ENCODE measurements at places on chromosomes 3 and 15. TPM values are rescaled to one million over a fixed set of nuclear protein-coding genes. Genes with fewer than 3 reads are reported as not detected.

DNA sequence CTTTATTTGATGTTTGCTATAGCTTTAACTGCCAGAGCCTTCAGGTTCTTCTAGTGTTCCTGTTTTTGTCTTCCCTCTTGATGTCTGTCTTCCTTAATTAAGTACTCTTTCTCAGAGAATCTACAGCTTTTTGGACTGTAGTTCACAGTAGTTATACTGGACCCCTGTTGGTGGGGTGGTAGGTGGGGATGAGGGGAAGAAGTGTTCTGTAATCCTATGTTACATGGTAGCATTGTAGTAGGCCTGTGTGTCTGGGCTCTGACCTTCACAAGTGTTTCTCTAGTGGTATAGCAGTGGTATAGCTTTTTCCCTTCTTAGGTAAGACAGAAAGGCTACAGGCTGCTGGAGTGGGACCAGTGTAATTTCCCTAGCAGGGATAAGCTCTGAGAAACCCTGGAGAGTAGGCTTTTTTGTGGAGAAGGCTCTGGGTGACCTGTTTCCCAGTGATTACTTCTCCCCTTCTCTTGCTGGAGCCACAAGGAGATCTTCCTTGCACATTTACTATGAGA is 59.6 kb downstream of the CHRNA7 start:
- H3K27me3 ChIP-seq, result no peaks in the 10 kb centered on the region
- DNase-seq, result no peak
- H3K4me1 ChIP-seq, result no peaks in the 10 kb centered on the region
- no peak overlapping the region for H3K4me3 ChIP-seq

CLRN1 gene
- total RNA-seq, result not detected

DNA sequence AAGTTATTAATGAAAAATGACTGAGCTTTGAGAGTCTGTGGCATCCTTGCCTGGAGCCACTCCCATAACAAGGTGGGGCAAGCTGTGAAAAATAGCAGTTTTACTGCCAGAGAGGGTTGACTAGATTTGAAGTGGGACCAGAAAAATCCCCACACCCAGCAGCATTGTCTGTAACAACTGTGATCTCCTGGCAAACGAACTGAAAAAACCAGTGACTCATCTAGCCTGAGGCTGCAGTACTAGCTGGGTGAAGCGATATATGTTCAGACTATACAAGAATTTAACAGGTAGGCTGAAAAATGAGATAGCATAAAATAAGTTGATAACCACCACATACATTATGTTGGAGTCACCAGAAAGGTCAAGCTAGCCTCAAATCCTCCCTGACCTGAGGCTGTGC is 64.0 kb downstream of the DPH6 start:
- DNase-seq, result no peak
- no peak overlapping the region for H3K27ac ChIP-seq
- no peaks in the 10 kb centered on the region for H3K27me3 ChIP-seq
- H3K36me3 ChIP-seq, result peaks cover 23% of the 10 kb centered on the region
- no peak overlapping the region for H3K4me3 ChIP-seq

- no peak overlapping the region for H3K4me3 ChIP-seq
- H3K4me1 ChIP-seq, result peaks cover 5% of the 10 kb centered on the region
- no peaks in the 10 kb centered on the region for H3K27me3 ChIP-seq
- H3K36me3 ChIP-seq, result peaks cover 1% of the 10 kb centered on the region
- DNase-seq, result no peak
- H3K27ac ChIP-seq, result no peak overlapping the region
Measured at GRCh38 chr3:150376001-150376848, 31.9 kb upstream of the TSC22D2 start.

ADAMTS7 gene
- total RNA-seq, result 0.10 TPM

GRCh38 chr3:185049710-185050109 is 103.2 kb downstream of the C3orf70 start:
- H3K27me3 ChIP-seq, result no peaks in the 10 kb centered on the region
- H3K4me1 ChIP-seq, result no peaks in the 10 kb centered on the region
- H3K36me3 ChIP-seq, result peaks cover 85% of the 10 kb centered on the region
- DNase-seq, result no peak
- no peak overlapping the region for H3K27ac ChIP-seq
- no peak overlapping the region for H3K4me3 ChIP-seq

DNA sequence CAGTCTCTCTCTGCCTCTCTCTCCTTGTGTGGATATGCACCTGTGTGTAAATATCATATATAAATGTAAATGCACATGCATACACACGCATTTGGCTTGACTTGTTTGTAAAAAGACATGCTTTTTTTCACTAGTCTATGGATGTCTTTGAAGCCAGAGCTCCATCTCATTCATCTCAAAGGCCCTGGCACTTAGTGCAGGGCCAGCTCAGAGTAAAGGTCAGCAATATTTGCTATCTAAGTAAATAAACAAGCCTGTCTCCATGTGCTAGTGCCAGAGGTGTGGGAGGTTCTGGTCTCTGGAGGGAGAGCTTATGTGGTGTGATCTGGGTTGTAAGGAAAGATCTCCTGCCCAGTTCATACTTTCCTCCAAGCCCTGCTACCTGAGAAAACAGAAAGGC is 5.6 kb downstream of the CLSTN2 start:
- H3K4me3 ChIP-seq, result no peak overlapping the region
- peaks cover 58% of the 10 kb centered on the region for H3K27me3 ChIP-seq
- H3K4me1 ChIP-seq, result peaks cover 6% of the 10 kb centered on the region
- DNase-seq, result no peak
- no peaks in the 10 kb centered on the region for H3K36me3 ChIP-seq
- H3K27ac ChIP-seq, result no peak overlapping the region

DNA sequence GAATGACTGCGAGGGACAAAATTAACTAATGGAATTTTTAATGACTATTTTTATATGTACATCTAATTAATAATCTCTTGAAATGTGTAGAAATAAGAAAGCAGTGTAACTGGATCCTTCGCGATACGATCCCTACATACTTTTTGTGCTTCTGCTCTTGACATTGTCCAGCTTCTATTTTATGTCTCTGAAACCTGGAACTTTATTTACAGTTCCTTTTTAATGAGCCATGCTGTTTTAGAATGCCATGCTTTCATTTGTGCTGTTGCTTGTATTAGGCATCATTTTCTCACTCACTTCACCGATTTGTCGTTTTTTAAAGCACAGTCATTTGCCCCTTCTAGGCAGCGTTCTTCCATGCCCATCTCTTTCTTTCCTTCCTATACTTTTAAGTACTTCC is 301.3 kb downstream of the EDEM1 start:
- no peak overlapping the region for H3K4me3 ChIP-seq
- H3K4me1 ChIP-seq, result no peaks in the 10 kb centered on the region
- DNase-seq, result no peak
- H3K27ac ChIP-seq, result no peak overlapping the region
- no peaks in the 10 kb centered on the region for H3K36me3 ChIP-seq

DPP8 gene
- 27.1 TPM for total RNA-seq

DNA sequence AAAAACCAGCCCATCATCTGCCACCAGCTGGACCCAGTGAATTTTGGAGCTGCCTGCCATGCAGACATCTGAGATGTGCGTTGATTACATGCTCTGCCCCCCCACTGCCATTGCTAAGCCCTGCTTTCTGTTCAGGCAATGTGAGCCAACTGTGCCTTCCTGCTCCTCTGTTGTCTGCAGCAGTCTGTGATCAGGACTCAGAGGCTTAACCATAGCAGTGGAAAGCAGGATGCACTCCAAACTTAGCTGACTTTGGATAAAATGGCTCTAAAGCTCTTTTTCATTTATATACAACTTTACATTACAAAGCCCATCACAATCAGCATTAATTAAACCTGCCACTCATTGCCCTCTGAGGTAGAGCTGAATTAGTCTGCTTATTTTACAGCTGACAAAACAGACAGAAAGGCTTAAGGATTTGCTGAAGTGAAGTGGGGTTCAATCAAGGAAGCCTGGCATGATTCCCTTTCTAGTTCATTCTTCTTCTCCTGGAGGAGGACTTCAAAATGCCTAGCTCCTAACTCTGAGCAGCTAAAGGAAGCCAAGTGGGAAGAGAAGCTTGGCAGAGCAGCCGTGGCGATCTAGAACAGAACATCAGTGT is 15.7 kb upstream of the RPS27L start:
- no peak overlapping the region for H3K4me3 ChIP-seq
- H3K4me1 ChIP-seq, result peaks cover 12% of the 10 kb centered on the region
- no peaks in the 10 kb centered on the region for H3K27me3 ChIP-seq
- H3K27ac ChIP-seq, result no peak overlapping the region

DNA sequence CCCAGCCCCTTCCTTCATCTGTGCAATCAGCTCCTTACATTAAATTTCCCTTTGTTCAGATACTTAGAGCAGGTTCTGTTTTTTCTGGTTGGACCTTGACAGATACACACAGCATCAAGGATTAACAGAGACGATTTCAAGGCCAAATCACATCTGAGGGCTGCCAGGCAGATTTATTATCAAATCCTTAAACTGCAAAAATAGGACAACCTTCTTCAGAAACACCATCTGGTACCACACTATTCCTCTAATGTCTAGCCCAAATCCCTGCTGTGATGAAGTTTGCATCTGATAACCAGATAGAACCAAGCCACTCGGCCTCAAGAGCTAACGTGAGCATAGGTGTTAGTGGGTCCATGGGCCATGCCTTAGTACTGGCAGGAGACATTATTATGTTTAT is 250.7 kb upstream of the PROK2 start:
- DNase-seq, result no peak
- H3K27me3 ChIP-seq, result peaks cover 19% of the 10 kb centered on the region
- H3K27ac ChIP-seq, result no peak overlapping the region
- peaks cover 3% of the 10 kb centered on the region for H3K4me1 ChIP-seq
- no peaks in the 10 kb centered on the region for H3K36me3 ChIP-seq
- H3K4me3 ChIP-seq, result no peak overlapping the region

- DNase-seq, result no peak
- H3K36me3 ChIP-seq, result peaks cover 18% of the 10 kb centered on the region
- peak overlapping the region; percentile 98 for H3K27ac ChIP-seq
- H3K4me3 ChIP-seq, result peak overlapping the region; percentile 40
Measured at GRCh38 chr3:71392251-71392650, 191.3 kb downstream of the FOXP1 start.

CATSPER2 gene
- 0.91 TPM for total RNA-seq

ZNF639 gene
- total RNA-seq, result 62.1 TPM

DNA sequence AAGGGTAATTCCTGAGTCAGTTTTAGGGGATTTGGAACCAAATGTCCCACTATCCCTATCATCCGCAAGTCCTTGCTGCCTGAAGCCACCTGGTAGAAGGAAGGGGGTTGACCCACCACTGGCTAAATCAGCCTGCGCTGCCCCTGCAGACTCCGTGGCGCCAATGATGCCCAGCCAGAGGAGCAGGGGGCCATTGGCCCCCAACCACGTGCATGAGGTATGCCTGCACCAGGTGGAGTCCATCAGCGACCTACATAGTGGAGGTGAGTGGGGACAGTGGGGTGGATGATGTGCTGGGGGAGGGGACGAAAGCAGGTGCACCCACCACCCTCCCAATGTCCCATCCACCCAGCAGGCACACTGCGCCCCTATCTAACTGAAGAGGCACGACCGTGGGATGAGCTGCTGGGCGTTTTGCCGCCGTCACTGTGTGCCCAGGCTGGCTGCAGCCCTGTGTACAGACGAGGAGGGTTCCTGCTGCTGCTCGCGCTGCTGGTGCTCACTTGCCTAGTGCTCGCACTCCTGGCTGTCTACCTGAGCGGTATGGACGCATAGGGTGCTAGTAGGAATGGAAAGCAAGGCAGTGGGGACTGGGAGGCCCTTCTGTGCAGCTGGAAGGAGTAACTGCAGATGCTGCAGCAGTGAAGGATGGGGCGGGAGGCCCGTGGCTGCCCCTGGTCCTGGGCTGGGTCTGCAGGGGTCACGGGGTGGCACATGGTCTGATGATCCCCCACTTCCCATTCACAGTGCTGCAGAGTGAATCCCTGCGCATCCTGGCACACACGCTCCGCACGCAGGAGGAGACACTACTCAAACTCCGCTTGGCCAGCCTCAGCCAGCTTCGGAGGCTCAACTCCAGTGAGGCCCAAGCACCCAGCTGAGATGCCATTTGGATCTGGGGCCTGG is 5.7 kb downstream of the IFRD2 start:
- H3K4me3 ChIP-seq, result no peak overlapping the region
- no peaks in the 10 kb centered on the region for H3K27me3 ChIP-seq
- H3K36me3 ChIP-seq, result peaks cover 22% of the 10 kb centered on the region
- H3K4me1 ChIP-seq, result peaks cover 2% of the 10 kb centered on the region
- no peak overlapping the region for H3K27ac ChIP-seq

DNA sequence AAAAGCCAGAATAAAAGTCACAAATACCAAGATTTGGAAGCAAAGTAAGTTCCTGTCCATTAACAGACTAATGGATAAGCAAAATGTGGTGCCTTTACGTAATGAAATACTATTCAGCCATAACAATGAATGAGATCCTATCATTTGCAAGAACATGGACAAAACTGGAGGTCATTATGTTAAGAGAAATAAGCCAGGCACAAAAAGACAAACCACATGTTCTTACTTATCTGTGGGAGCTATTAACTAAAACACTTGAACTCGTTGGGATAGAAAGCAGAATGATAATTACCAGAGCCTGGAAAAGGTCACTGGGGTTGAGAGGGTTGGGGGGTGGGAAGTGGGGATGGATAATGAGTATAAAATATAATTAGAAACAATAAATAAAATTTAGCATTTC is 1015.9 kb downstream of the OTOL1 start:
- DNase-seq, result no peak
- no peaks in the 10 kb centered on the region for H3K4me1 ChIP-seq
- no peak overlapping the region for H3K27ac ChIP-seq
- H3K36me3 ChIP-seq, result no peaks in the 10 kb centered on the region

ERC2 gene
- not detected for total RNA-seq

GPR15 gene
- 1.0 TPM for total RNA-seq

LRRK1 gene
- total RNA-seq, result 0.30 TPM

GRCh38 chr3:45983770-45984169 is 11.9 kb downstream of the FYCO1 start:
- peaks cover 57% of the 10 kb centered on the region for H3K4me1 ChIP-seq
- H3K27me3 ChIP-seq, result no peaks in the 10 kb centered on the region
- H3K36me3 ChIP-seq, result peaks cover 48% of the 10 kb centered on the region
- no peak overlapping the region for H3K4me3 ChIP-seq
- no peak overlapping the region for H3K27ac ChIP-seq
- DNase-seq, result no peak

- DNase-seq, result no peak
- no peak overlapping the region for H3K27ac ChIP-seq
- H3K4me3 ChIP-seq, result peak overlapping the region; percentile 62
- H3K27me3 ChIP-seq, result peaks cover 52% of the 10 kb centered on the region
Measured at GRCh38 chr3:105354429-105354828, 12.3 kb upstream of the ALCAM start.

P2RY13 gene
- not detected for total RNA-seq

KBTBD12 gene
- total RNA-seq, result not detected

DNA sequence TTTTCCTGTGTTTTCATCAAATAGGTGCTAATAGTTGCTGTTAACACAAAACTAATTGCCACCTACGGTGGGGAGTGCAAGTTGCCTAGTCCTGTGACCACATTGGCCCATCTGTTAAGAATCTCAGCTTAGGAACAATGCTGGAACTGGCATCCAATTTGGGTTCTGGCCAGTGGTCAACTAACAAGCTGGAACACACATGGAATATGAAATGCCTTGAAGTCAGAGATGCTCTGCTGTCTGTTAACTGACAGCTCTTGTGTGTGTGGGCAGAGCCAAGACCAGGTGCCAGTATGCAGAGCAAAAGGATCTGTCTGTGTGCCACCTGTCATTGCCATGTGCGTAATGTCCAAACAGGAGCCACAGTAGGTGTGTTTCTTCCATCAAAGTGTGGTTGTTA is 460.8 kb downstream of the ROBO2 start:
- no peak overlapping the region for H3K27ac ChIP-seq
- H3K4me3 ChIP-seq, result no peak overlapping the region
- H3K27me3 ChIP-seq, result no peaks in the 10 kb centered on the region
- no peak for DNase-seq
